ENCODE measurements at places on chromosomes 1 and 21.

- H3K27me3 ChIP-seq = peaks cover 27% of the 10 kb centered on the region
- no peaks in the 10 kb centered on the region for H3K4me1 ChIP-seq
- no peaks in the 10 kb centered on the region for H3K36me3 ChIP-seq
Measured at GRCh38 chr1:200917291-200917817, 22.7 kb downstream of the INAVA start.

GRCh38 chr21:8989721-8990325 is 1531.6 kb upstream of the TPTE start:
- no peaks in the 10 kb centered on the region for H3K27me3 ChIP-seq
- H3K4me3 ChIP-seq = no peak overlapping the region
- DNase-seq = no peak

DNA sequence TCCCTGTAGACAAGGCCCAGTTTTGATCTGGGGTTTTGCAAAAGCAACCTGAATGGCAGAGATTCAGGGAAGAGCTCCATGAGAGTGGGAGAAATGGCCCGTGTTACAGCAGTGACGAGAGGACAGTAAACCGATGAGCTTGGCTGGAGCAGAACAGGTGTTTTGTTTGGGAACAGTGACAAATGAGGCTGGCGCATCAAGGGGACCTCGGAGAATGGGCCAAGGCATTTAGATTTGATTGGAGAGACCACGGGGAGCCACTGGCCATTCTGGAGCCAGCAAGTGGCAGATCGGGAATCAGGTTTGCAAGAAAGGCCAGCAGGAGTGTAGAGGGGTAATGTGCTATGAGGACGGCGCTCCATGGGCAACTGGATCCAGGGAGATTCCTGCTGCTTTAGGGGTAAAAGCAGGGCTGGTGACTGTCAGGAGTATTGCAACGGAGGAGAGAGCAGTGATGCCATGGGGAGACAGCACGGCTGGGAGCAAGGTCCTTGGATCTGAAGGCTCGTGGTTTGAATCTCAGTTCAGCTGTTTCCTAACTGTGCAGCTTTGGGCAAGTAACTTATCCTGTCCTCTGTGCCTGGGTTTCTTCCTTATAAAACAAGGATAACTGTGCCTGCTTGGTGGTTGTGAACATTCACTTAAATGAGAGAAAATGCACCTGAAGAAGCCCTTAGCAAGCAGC is 9.9 kb upstream of the KLHDC7A start:
- H3K4me3 ChIP-seq = no peak overlapping the region
- no peaks in the 10 kb centered on the region for H3K4me1 ChIP-seq
- no peak for DNase-seq

DNA sequence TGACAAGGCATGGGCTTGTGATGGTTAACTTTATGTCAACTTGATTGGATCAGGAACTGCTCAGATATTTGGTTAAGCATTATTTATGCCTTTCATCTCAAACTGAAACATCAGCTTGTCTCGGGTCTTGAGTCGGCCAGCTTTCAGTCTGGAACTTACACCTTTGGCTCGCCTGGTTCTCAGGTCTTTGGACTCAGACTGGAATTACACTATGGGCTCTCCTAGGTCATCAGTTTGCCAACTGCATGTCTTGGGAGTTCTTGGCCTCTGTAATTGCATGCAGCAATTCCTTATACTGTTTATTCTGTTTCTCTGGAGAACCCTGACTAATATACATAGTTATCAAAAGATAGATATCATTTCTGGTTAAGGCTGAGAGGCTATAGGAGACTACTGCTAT is 653.7 kb downstream of the ADGRL2 start:
- H3K4me3 ChIP-seq = no peak overlapping the region
- no peaks in the 10 kb centered on the region for H3K27me3 ChIP-seq
- peaks cover 3% of the 10 kb centered on the region for H3K4me1 ChIP-seq
- DNase-seq = no peak
- H3K36me3 ChIP-seq = no peaks in the 10 kb centered on the region

GRCh38 chr1:14350197-14350596 is 248.3 kb upstream of the KAZN start:
- DNase-seq = no peak
- H3K4me1 ChIP-seq = no peaks in the 10 kb centered on the region
- H3K4me3 ChIP-seq = no peak overlapping the region
- no peak overlapping the region for H3K27ac ChIP-seq
- no peaks in the 10 kb centered on the region for H3K27me3 ChIP-seq

Measured in T-helper 2 cell treated with Interferon-gamma antibody and Interleukin-4, amounts not matched to agents 5 μg/mL and 100 μg/mL, for 36 hours (primary cell).